Activated CD4-positive, CD25-positive, alpha-beta regulatory T cell treated with anti-CD3 and anti-CD28 coated beads, Interleukin-2, amount 50 U/mL, for 24 hours (primary cell): ENCODE measurements at places on chromosomes 4 and X.

DNA sequence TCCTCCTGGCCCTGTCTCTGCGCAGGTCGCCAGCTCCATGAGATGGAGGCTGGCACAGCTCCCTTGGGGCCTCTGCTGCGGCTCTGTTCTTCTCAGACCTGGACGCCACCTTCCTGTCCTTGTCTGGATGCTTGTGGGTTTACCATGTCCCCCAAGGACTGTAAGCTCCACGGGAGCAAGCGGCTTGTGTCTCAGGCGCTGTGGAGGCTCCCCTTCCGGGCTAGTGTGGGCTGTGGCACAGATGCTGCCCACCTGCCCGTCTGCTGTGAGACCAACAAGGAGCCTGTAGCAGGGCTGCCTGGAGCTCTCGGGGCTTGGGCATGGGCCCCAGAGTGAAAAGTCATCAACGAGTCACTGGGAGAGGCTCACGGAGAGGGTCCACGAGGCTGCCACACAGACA lies 25.2 kb downstream of the NAT8L start:
- ATAC-seq = no peak

- ATAC-seq = no peak
Observed at GRCh38 chrX:31836479-31836878, 764.6 kb upstream of the FTHL17 start.

DNA sequence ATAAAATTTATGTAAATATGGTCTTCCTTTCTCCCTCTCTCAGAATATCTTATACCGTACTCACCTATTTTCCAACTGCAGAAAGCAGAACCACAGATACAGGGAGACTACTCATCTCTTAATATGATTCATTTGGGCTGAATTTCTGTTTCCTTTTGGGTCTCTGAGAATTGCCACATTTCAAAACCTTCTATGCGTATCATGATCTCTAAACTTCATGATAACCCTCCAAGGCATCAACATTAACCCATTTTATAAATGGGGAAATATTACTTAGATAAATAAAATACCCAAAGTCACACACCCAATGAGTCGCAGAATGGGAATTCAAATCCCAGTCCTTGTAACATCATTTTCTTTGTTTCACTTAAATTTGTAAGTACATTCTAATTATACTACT lies 16.6 kb upstream of the PRDM8 start:
- peak; percentile 61 for ATAC-seq

DNA sequence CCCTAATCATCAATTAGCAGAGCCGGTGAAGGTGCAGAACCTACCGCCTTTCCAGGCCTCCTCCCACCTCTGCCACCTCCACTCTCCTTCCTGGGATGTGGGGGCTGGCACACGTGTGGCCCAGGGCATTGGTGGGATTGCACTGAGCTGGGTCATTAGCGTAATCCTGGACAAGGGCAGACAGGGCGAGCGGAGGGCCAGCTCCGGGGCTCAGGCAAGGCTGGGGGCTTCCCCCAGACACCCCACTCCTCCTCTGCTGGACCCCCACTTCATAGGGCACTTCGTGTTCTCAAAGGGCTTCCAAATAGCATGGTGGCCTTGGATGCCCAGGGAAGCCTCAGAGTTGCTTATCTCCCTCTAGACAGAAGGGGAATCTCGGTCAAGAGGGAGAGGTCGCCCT lies 3.3 kb upstream of the OPN1LW start:
- no peak for ATAC-seq

GRCh38 chr4:19944251-19944650 lies 307.5 kb upstream of the SLIT2 start:
- no peak for ATAC-seq

DNA sequence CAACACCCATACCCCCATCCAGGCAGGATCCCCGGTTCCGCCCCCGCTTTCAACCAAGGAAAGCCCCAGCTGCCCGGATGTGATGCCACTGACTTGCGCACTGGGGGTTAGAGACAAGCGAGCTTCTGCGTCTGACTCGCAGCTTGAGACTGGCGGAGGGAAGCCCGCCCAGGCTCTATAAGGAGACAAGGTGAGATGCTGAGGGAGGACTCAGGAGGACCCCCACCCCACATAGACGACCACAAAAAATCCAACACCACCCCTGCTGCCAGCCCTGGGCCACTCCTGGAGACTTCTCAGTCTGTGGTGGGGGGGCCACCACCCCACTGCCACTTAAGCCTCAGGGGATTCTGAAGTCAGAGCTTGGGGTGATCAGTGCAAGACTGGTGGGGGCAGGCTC lies at the start of gene MAGEA4:
Gene MAGEA4 (plus strand): TSS at position 110 of the 400 bp plus-strand sequence. CDS start 10,776 bp downstream, outside the sequence.
- no peak for ATAC-seq

- ATAC-seq = no peak
Observed at GRCh38 chr4:110860901-110861300, 238.0 kb upstream of the PITX2 start.

- ATAC-seq = no peak
Observed at GRCh38 chr4:100075486-100076270, 114.6 kb downstream of the DDIT4L start.

GRCh38 chrX:39592776-39593175 lies 505.0 kb downstream of the BCOR start:
- no peak for ATAC-seq

DNA sequence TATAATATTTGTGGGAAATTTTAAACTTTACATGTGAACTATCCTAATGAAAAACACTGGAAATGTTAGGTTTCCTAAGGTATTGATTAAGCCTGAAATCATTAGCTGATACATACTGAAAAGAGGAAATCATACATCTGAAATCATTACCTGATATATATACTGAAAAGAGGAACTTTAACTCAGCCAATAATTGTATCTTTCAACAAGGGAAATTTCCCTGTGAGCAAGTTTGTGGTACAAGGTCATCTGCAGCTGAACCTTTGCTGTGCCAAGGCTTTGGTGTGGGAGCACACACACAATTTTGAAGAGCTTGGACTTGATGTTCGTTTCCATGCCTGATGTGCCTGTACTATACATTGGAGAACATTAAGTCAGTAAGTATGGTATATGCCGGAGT lies 131.9 kb upstream of the USP9X start:
- ATAC-seq = no peak

GRCh38 chr4:113103556-113103955 lies 54.1 kb downstream of the ANK2 start:
- no peak for ATAC-seq

DNA sequence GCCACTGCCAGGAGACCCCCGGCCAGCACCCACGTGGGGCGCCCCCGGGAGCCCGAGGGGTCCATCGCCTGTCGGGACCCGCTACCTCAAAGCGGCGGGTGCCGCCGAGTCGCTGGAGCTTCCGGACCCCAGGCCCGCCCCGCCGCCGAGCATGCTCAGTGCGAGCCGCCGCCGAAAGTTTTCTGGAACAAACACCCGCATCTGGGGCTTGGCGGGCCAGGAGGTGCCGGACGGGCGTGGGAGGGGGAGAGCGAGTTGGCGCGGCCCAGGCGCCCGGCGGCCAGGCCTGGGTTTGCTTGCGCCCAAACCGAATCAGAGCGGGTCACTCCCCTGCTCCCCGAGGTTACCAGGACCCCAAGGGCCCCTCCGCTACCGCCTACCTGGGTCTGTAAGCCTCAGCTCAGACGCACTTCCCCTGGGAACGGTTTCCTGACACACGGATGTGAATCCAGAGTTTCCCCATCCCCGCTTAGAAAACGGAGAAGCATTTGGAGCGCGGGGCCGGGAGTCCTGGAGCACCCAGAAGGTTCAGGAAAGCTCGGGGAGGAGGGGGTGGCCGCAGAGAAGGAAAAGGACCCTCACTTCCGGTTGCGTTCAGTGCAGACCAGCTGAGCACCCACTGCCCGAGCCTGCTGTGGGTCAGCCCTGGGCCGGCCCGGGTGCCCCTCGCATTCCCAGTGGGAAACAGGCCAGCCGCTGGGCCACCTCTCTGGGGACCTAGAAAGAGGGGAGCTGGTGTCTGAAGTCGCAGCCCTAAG lies at the start of gene EVC2:
Gene EVC2 (minus strand): TSS at position 111 of the 758 bp plus-strand sequence. CDS start 46 bp downstream, at position 65.
- ATAC-seq = no peak

GRCh38 chrX:136907621-136908020 lies 27.1 kb upstream of the RBMX start:
- no peak for ATAC-seq

DNA sequence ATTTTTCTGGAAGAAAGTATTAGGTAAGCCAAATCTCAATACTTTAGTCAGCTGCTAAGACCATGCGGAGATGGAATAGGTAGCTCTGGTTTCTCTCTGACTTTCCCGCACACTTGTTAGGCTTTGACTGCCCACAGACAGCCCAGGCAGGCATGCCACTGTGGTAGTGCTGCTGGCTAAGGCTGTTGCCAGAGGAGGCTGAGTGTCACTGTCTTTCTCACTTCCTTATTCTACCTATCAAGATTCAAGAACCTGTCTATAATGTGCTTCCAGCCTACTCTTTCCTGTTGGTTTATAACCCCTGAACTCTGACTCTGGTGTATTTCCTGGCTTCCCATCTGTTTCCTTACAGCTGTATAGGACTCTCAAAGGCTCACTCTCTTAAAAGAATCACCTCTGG lies 81.8 kb upstream of the TRPC5 start:
- no peak for ATAC-seq

DNA sequence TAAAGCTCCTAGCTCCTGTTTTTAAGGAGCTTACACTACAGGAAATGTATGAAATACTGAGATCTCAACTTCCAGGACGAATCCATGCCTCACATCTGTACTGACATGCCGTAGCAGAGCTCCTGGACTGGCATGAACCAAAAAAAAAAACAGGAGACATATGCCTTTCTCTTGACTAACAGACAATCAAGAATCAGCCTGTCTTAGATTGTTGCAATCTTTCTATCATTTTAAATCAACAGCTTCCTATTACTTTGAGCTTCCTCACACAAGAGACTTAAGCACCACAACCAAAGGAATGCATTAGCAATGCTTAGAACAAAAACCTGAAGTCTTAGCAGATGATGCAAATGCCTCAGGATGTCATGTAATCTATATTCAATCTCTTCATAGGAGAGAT lies 34.7 kb upstream of the AREG start:
- ATAC-seq = no peak

DNA sequence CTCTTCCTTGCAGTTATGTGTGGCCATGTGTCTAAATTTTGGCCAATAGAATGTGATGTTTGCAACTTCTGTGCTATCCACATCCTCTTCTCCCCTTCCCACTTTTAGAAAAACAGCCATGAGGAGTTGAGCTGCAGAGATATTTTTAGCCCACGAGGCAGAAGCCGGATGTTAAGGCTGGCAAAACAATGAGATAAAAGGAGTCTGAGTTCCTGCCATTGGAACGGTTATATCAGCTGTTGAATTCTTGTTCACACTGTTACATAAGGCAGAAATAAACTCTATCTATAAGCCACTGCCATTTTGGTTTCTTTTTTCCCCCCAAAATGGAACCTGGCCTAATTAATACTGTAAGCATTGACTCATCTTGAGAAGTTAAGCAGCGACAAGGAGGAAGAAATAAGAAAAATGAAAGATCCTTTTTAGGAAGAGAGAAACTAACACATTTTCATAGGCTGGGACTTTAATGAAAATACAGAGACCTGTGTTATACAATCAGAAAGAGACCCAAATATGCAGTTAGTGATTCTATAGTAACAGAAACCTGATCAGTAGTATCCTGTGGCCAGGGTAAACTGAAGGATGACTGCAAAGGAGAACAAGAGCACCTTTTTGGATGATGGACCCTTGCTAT lies 200.5 kb downstream of the INPP4B start:
- ATAC-seq = peak; percentile 46

DNA sequence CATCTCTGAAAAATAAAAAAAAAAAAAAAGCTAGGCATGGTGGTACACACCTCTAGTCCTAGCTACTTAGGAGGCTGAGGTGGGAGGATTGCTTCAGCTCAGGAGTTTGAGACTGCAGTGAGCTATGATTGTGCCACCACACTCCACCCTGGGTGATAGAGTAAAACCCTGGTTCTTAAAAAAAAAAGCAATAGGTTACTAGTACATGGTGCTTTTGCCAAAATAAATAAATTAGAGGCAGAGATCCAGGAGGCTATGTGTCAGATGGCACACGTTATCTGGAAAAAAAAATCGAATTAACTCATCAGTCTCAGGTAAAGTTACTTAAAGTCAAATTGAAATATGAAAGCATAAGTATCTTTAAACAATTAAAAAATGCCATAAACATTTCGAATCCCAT lies 94.3 kb downstream of the VCX3A start:
- ATAC-seq = no peak

DNA sequence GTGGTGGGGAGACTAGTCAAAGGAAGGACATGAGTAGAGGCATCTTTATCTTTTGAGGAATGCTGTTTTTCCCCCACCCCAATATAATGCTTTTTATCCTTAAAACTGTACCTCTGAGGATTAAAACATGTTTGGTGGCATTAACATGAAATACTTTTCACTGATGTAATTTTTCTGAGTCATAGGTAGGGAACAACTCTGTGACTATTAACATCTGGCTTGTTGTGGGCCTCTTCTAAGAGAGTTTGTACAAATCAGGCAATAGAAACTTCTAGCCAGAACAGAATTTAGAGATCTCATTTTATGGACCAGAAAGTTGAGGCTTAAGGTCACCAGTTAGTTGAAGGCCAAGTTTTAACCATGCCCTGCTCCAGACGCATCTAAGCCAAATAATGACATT lies 207.6 kb downstream of the SOX3 start:
- ATAC-seq = no peak

- ATAC-seq = no peak
Observed at GRCh38 chrX:34901761-34902160, 40.8 kb upstream of the FAM47B start.

DNA sequence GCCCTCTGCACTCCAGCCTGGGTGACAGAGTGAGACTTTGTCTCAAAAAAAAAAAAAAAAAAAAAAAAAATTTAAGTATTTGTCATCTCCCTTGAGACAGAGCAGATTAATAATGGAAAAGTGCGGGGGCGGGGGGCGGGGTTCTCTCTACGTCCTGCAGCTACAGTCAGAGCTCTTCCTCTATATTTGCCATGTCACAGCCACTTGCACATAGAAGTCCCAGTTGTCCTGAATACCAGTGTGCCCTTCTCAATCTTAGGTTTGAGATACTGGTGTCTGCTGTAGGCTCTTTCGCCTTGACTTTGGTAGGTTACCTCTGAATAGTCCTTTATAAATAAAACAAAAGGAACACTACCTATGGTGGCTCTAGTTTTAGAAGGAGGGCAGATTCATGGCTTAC lies 237.8 kb upstream of the PGRMC2 start:
- peak; percentile 32 for ATAC-seq

- ATAC-seq = peak; percentile 87
Observed at GRCh38 chr4:4524364-4524763, 17.5 kb downstream of the STX18 start.

DNA sequence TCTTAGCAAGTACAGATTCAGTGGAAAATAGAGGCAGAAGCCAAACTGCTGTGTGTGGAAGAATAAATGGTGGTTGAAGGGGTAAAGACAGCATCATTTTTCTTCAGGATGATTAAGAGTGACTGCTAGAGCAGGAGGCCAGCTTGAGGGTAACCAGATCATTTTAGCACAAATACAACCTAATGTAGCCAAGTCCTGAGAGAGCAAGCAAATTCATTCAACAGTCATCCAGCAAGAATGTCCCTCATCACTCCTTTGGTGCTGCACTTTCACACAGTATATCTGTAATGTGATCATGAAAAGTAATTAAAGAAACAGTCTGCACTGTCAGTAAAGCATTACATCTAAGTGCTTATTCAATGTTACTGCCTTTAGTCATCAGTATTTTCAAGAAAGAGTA lies 44.8 kb downstream of the NPFFR2 start:
- no peak for ATAC-seq
